ENCODE measurements at places on chromosomes 13 and 19.

DNA sequence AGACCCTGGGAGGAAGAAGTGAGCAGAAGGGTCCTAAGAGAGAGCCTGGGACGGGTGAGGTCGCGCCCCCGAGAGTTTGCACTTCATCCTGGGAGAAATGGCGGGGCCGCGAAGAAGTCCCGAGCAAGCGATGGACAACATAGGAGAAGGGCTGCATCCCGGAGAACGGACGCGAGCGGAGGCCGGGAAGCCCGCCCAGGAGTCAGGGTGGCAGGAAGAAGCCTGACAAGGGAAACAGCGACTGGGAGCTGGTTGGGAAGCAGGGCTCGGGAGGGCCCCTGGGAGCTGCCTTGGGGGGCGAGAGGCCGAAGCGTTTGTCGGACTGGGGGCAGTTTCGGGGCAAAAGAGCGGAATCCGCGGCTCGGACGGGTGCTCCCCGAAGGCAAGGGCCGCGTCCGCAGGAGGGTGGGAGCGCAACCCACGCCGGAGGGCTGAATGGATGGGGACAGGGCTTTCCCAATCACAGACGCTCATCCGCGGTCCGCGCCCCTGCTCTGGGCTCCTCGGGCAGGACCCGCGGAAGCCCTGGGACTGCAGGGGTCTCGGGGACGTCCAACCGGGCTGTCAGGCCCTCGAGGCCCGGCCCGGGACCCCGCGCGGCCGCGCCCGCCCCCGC is 469 bp downstream of the ABHD17A start:
- DNase-seq, result no peak

DNA sequence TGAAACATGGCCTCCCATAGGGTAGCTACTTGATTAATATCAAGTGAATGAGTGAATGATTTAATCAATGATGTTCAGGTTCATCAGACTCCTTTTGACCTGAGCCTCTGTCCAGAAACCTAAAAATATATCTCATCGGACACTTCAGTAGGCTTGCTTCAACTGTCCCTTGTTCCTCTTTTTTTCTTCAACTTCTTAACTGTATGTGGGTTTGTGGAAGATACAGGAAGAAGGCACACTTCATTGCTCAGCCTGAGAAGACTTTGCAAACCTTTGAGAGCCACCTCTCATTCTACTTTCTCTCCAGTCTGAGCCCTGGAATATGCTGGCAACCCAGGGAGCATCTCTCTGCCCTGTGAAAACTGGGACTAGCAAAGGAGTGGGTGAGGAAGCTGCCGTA is 557.0 kb downstream of the FGF9 start:
- DNase-seq, result no peak

DNA sequence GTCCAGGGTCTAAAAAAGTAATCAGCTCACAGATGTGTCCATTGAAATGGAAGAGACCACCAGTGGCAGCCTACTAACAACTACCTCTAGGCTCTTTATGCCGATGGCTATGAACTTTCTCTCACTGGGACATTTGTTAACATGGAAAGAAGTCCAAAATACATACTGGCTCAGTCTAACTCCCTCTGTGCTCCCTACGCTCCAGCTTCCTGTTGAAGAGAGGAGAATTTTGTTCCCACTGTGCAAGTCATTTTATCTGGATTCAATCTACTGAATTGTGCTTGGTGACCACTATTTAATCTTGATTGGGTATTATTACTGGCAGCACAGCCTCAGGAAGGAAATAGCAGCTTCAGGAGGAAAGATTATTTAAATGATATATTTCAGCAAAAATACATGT is 128.8 kb upstream of the ARGLU1 start:
- DNase-seq, result no peak

DNA sequence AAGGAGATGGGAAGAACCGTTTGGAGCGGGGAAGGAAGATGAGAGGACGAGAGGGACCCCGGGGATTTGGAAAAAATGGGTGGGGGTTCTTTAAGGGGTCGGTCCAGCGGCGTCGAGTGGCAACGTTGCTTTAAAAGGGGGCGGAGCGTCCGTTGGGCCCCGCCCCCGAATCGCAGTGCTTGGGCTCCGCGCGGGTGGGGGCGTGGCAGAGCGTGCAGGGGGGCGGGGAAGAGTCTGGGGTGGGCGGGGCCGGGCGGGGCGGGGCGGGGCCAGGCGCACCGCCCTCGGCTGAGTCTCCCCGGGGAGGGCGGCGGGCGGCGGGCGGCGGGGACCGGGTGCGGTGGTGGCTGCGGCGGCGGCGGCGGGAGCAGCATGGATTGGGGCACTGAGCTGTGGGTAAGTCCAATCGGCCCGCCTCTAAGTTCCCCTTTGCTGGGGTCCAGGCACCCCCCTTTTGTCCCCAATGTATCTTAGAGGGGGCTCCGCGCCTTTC is at the start of gene TRIP10:
TRIP10 (plus strand) TSS at position 291 of the 493 bp plus-strand sequence; CDS start at position 373, 82 bp downstream.
- peak; percentile 78 for DNase-seq

DNA sequence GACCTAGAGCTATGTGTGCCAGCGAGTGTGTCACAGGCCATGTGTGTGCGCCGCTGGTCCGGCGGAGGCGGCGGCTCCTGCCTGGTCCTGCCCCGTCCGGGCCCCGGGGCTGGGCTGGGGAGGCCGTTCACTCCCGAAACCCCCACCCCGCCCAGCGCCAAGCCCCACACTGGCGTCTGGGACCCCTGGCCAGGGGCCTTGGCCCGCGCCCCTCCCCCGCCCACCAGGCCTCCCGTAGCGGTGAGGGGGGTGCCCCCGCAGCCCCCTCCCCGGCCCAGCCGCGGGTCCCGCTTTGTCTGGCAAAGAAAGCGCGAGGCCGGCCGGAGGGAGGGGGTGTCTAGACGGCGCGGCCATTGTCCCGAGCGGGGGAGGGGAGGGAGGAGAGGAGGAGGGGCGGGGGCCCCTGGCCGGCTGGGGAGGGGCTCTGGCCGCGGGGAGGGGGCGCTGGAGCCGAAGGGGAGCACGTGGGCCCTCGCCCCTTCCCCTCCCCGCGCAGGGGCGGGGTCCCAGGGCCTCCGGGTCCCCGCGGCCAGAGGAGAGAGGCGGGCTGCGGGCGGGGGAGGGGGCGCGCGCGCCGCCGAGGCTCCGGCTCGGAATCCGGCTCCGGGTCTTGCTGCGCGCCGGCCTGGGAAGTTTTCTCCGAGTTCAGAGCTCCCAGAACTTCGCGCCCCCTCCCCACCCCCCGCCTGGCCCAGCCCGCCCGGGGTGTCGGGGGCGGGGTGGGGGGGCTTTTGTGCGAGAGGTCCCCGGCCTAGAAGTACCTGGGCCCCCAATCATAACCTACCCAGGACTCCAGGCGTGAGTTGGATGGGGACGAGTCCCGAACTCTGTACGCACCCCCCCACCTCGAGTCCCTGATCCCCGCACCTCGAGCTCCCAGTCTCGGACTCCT is 888 bp downstream of the NOTCH3 start:
- no peak for DNase-seq

GRCh38 chr13:41713405-41713804 is 247.5 kb downstream of the VWA8 start:
- DNase-seq, result no peak

DNA sequence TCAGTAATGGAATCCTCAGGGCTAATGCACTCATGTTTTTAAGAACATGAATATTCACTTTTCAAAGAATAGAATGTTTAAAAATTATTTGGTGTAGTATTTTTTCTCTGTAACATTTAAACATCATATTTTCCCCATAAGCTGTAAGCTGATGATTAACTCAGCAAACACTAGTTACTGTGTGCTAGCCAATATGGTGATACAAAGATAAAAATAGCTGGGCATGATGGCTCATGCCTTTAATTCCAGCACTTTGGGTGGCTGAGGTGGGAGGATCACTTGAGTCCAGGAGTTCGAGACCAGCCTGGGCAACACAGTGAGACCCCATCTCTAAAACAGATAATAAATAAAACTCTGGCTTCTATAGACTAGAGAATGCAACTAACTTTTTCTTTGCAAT is 13.2 kb downstream of the RNF17 start:
- DNase-seq, result no peak

DNA sequence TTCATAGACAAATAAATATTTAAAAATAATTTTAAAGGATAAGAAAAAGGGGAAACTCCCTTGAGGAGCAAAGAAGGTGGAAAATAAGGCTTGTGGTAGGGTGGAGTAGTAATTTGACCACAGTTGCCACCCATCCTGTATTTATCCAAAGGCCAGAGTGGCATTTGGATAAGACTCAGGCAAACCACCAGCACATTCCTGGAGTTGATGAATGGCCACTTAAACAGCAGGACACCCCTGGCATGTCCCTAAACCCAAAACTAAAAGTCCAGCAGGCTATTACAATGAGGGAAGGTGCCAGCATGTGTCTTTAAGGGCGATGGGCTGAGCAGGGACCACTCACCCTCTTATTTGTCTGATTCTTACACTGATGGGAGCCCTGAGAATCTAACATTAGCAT is 9.8 kb upstream of the FRY start:
- DNase-seq, result no peak

- DNase-seq, result no peak
Measured at GRCh38 chr13:83057119-83057518, 825.2 kb downstream of the SLITRK1 start.

- DNase-seq, result no peak
Measured at GRCh38 chr19:35341565-35342225, 6.0 kb upstream of the FFAR1 start.

- DNase-seq, result no peak
Measured at GRCh38 chr19:19948800-19949199, 48.1 kb downstream of the ZNF93 start.

DNA sequence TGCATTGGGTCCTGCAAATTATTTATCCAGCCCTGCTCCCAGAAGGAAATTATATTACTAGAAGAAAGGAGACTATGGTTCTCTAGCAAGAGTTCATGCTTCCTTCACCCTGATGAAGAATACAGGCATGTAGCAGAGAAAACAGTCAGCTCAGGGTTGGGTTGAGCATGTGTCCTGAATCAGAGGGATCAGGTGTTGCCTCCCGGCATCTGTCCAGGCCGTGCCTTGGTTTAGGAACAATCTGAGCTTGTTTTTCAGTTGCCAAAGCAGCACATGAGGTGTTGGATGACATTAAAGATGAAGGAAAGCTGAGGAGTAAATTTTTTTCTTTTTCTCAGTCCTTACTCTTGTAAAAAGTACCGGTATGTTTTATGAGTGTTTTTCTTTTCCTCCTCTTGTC is 62.0 kb downstream of the KL start:
- DNase-seq, result no peak

GRCh38 chr13:23159205-23159759 is 21.5 kb upstream of the SGCG start:
- no peak for DNase-seq

- DNase-seq, result no peak
Measured at GRCh38 chr13:39811051-39811450, 155.6 kb downstream of the COG6 start.

DNA sequence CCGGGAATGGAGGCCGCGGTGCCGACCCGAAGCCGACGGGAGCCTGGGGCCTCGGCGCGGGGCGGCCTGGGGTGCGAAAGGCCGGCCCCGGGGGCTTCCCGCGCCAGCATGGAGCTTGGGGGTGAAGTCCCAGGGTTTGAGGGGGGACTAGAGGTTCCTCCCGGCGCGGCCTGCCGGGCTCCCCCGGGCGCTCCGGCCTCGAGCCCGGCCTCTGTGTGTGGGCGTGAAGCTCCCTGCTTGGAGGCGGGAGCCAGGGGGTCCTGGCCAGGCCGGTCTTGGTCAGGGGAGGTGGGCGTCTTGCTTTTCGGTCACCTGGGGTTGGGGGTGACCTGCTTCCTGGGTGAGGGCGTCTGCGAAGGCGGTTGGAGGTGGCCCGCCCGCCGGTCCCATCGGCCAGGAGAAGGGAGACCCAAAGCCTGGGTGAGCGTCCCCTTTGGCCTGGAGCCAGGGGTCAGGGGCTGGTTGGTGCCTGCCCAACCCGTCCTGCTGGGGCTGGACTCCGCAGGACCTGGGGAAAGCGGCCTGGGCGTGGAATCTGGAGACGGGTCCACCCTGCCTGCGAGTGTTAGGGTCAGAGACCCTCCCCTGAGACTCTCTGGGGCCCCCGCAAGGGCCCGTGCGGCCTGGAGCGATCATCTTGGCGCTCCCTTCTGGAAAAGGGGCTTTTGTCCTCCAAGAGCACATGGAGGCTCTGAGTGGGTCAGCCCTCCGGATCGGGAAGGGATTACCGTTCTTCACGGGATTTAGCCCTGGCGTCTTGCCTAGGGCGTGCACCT is 535 bp downstream of the BSG start:
- DNase-seq, result no peak

GRCh38 chr19:17328517-17329365 is 5.9 kb downstream of the ANO8 start:
- no peak for DNase-seq

Measured in activated T-helper 1 cell treated with anti-CD3 and anti-CD28 coated beads, Interleukin-2, amount 50 U/mL, for 16 hours (primary cell).